ENCODE measurements at places on chromosomes 6 and 20.

DNA sequence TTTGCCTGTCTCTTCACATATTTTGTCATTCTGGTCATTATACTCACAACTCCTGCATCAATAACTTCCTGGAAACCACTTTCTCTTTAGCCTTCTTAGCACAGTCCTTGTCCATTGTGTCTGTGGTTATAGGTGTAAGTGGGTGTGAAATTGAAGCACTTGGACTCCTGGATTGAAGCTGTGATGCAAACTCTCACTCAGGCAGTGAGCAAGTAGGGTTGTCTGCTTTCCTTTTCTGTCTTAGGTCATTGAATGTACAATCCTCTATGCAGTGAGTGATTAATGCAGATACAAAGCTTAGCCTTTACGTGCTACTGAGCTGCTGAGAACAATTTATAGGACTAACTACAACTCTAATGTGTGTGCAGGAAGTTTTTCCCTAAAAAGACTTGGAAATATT is 54.8 kb downstream of the ADGRB3 start:
- no peak for DNase-seq

- DNase-seq, result no peak
Measured at GRCh38 chr6:24883618-24884017, 52.1 kb downstream of the RIPOR2 start.

DNA sequence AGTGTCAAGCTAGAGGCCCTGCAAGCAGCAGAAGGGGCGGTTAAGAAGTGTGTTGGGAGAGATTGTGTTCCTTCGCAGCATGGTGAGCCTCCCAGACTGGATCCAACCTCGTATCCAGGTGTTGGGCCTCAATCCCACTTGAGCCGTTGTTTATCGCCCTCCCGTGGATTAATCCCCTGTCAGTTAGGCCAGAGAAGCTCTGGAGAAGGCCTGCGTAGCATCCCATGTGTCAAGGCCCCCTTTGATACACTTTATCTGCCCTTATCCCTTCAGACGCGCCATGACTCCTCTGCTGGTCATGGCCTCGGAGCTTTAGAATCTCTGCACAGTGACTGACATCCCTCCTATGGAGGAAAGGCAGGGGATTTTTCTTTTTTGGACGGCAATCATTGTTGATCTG is 181.0 kb downstream of the ZFP64 start:
- no peak for DNase-seq

GRCh38 chr6:121222656-121223055 is 111.6 kb downstream of the TBC1D32 start:
- DNase-seq, result no peak

GRCh38 chr20:62894261-62894660 is 32.0 kb downstream of the DIDO1 start:
- DNase-seq, result no peak

GRCh38 chr6:22146678-22146930 is 150.2 kb downstream of the PRL start:
- DNase-seq, result no peak

GRCh38 chr6:106087548-106088325 is 1.6 kb downstream of the PRDM1 start:
- DNase-seq, result no peak

DNA sequence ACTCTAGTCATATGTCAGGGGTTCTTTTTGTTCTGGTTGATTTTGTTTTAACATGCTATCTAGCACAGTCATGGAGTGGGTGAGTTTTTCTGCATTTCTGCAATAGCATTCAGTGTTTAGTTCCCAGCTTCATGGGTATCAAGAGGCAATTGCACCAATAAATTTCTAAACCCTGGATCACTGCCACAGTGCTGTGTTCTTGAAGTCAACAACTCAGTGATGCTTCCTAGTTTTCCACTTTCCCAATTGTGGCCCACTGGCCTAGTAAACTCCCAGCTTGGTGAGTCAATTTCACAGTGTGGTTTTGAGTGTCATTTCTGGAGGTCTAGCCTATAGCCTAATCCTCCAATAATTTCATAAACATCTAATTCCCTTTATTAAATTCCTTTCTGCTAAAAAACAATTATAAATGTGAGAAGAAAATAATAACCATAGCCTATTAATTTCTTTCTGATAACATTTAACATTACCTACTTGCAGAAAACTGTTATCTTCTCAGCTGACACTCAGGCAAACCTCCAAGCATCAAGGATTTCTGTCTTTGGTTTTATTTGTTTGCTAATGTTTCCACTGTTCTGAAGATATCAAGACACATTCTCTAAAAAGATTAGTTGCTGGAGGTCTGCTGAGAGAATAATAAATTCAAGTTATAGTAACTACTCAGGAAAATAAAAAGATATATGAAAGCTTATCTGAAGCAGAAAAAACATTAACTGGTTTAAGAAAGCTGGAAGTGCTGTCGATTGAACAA is 89.9 kb downstream of the PDE7B start:
- DNase-seq, result no peak
